NCI-H1436 (cell line): ENCODE measurements at places on chromosomes 2 and 18.

- no peak for DNase-seq
Measured at GRCh38 chr2:182103526-182103925, 117.9 kb downstream of the PPP1R1C start.

- no peak for DNase-seq
Measured at GRCh38 chr2:230889911-230890601, 25.3 kb downstream of the ITM2C start.

DNA sequence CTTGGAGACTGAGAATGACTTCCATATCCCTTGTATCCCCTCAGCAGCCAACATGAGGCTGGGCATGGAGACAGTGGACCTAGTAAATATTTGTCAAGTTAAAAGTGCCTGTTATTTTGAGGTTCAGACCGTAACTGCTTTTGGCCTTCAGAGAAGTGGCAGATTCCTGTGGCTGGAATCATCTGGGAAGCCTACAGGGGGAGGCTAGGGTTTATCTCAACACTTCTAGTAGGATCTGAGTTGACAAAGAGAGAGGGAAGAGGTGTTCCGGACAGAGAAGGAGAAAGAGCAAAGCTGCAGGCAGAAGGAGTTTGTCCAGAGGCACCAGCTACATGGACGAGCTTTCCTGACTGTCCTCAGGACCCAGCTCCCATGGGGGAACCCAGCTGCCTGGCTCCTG, 27.0 kb downstream of the SLC14A2 start:
- DNase-seq: no peak

DNA sequence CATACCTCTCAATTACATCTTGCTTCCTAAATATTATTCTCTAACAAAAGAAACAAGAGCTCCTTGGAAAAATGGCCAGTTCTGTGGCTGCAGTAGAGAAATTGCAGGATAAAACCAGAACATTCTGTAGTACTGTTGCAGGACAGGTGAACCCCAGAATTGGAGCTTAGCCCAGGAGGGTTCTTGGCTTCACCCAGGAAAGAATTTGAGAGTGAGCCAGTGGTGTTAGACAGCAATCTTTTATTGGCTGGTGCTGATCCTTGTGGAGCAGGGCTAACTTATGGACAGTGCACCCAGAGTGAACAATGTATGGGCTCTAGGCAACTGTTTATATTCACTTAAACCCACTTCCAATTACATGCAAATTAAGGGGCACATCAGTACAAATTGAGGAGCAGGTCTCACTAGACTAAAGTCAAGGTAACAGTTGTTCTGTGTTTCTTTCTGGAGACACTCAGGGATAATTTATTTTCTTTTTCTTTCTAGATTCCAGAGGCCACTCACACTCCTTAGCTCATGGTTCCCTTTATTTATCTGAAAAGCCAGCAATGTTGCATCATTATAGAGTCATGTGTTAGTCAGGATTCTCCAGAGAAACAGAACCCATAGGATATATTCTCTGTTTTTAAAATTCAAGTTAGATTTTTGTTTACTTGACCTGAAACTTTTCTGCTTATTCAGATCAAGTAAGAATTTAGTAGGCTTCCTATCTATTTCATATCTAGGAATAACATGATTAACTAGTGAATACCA, 348.1 kb downstream of the CCDC85A start:
- DNase-seq: no peak

GRCh38 chr2:85903849-85904248, 15.1 kb upstream of the ST3GAL5 start:
- no peak for DNase-seq

DNA sequence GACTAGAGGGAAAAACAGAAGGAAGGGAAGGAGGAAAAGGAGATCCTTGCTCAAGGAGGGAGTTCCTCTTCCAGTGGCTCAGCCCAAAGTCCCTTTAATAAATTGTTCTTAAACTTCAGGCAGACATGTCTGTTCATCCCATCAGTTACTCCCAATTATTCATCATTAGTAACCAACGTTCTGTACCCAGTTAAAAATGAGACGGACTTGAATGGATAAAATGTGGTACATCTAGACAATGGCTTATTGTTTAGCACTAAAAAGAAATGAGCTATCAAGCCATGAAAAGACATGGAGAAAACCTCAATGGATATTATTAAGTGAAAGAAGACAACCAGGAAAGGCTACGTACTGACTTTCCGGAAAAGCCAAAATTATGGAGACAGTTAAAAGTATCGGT, 50.8 kb upstream of the ACSL3 start:
- no peak for DNase-seq

DNA sequence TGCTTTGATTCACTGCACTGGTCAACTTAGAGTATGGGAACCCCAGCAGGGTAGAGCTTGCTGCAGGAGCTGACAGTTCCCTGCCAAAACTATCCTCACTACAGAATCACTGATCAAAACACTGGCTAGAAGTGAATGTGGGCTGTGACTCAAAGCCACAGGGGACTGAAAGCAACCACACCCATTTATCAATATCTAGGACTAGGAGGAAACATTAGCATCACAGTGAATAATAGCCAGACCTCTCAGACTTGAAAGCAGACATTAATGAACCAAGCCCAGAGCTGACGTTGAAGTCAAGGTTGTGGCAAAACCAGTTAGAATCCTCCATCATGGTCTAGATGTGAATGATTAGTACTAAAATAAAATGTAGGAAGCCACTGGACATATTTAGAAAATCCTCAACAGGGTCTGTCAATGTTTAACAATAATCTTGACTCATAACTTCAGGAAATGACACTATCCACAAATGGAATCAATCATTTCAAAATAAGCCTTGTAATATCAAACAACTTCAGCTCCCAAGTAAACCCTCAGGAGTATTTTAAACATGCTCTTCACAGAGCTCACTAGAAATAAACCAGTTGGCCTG, 131.4 kb downstream of the CDH20 start:
- DNase-seq: no peak
